ENCODE measurements at places on chromosomes 12 and 14.

DNA sequence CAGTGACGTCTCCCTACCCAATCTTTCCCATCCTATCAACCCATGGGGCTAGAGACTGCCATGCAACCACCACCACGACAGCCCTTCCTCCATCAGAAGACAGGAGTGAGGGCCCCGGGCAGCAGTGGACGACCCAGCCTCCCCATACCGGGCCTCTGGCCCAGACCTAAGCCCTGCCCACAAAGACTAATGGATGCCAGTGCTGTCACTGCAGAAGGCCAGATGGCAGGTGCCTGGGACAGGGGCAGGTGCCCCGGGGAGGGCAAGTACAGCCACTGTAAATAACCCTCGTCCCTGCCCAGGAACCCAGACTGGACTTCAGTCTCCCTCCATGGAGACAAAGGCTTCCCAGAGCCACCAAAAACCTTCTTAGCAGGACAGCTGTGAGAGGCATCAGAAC, 20.3 kb upstream of the HSPB8 start:
- no peak for DNase-seq

DNA sequence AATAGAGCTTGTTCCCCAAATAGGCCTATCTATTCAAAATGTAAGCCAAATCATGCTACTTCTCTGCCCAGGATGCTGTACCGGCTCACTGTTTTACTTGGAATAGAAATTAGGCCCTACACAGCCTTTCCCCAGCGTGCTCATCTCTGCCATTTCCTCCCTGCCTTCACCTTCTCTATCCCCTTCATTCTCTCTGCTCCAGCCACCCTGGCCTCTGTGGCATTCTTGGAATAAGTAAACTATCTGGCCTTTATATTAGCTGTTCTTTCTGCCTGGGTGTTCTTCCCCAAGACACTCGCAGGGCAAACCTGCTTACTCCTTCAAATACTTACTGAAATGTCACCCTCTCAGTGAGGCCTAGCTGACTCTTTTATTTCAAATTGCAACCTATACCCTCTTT, 30.9 kb upstream of the DYRK2 start:
- DNase-seq = no peak

GRCh38 chr12:780750-781379, 28.5 kb downstream of the WNK1 start:
- no peak for DNase-seq

GRCh38 chr14:100045642-100046344, 19.4 kb upstream of the EVL start:
- DNase-seq = no peak

GRCh38 chr14:63475761-63476160, 67.4 kb downstream of the PPP2R5E start:
- DNase-seq = no peak

DNA sequence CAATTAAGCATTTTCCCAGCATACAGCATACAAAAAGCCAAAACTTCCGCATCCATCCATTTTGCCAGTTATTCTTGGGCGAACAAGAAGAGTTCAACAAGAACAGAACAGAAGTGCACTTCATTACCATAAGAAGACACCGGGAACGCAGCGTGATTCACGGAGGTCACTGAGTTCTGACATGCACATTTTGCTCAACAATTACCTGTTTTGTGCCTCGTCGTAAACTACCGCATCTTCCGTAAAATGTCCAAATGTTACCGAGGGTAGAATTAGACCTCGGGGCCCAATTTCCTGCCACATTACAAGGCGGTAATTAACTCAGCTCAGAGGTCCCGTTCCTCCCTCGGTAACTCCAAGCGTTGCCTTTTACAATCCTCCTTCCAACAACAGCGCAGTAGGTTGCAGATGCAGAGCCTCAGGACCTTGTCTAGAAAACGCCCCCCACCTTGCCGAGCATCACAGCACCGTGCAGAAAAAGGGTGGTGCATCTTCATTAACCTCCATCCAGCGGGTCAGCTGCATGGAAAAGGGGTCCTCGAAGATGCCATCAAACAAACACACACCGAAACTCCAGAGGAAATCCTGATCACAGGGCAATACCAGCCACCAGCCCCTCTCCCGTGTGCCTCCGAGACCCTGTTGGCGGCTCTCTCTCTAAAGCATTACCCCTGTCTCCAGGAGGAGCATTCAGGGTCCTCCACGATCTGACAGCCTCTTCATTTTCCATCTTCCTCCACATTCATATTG, 125.2 kb downstream of the BCL11B start:
- DNase-seq = no peak

DNA sequence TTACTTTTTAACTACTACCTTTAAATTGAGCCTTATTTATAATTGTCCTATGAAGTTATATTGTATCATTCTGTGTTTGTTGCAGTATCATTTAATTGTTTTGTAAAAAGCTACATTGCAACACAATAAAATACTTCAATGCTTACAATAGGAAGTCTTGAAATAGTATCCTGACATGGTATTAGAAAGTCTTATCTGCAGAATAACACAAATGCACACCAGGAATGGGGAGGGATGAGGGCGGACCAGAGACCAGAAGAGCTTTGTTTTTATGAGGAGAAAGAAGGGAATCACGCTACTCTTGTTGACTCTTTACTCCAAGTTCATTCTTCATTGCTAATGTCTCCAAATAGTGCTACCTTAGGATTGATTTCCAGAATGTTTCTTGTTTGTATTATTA, 120.2 kb downstream of the MON2 start:
- no peak for DNase-seq

DNA sequence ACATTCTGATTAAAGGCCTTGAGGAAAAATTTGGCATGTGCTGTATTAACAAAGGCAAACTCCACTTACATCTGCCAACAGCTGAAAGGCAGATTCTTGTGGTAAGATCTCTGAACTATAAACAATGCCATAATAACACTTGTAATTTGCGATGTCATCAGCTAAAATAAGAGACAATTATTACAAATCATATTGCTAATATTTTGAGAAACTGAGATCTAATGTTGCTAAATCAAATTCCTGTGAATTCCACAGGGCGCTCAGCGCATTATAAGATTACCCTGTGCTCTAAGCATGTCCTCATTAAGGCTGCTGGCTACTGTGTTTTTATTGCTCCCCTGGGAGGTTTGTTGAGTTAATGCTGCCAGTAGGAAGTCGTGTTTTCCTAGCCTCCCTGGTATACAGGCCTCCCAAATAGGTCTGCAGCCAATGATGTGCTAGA, 244.8 kb downstream of the DACT1 start:
- peak; percentile 71 for DNase-seq

DNA sequence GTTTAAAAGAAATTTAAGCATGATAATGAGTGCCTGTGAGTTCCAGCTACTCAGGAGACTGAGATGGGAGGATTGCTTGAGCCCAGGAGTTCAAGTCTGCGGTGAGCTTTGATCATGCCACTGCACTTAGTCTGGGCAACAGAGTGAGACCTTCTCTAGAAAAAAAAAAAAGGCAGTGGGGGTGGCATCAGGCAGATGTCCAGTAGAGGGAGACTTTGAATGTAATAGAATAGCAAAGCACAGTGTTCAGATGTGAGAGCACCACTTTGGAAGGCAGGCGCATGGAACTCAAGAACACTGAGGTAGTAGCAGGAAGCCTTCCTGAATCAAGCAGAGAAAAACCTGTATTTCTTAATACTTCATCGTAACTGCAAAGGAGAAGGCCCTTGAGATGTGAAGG, 394.5 kb upstream of the GARIN6 start:
- DNase-seq = no peak

DNA sequence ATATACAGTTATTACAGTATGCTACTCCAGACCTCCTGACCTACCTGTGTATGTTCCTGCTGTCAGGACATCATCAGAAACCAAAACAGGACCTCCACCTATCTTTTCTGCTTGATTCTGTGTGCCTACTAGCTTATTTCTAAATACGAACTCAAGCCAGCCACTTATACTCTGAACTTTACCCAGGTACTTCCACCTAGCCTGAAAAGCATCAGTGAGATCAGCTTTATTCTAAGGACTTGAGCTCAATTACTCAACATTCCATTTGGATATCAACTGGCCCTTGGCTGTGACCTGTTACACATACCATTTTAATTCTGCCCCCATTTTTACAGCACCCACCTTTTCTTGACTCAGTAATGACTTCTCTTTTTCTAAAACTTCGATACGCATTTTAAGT, 29.2 kb downstream of the TRIP11 start:
- no peak for DNase-seq

- no peak for DNase-seq
These were observed 18.2 kb downstream of the VASH1 start for GRCh38 chr14:76779221-76780057.

- no peak for DNase-seq
These were observed 72.9 kb downstream of the DDX51 start for GRCh38 chr12:132071040-132071810.

DNA sequence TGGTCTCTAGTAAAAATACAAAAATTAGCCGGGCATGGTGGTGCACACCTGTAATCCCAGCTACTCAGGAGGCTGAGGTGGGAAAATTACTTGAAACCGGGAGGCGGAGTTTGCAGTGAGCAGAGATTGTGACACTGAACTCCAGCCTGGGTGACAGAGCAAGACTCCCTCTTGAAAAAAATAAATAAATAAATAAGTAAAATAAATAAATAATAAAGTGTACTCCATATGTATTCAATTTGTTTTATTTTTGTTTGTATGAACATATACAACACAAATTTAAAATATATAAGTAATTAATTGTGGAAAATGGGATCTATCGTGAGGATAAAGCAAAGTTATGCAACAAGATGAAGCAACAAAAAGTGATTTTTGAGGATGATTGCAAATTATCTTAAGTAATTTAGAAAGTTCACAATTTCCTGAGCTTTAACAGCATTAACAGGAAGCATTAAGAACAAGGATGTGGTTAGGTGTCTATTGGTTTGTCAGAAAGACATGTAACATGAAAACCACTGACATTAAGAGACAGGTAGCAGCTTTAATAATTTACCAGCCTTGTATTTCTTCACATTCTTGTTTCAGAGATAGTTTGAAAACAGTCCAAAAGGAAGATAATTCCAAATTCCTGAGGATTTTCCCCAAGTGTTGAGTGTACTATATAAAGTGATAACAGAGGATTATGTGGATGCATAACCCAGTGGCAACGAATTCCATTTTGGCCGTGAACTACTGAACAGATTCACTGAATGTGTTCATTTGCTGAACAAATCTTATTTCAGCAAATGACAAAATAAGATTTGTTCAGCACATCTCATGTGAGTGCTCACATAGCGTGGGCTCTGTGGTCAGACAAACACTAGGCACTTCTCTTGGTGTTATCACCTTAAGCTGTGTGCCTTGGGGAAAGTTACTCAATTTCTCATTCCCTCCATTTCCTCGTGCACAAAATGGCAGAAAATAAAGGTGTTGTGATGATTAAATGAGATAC, 68.6 kb upstream of the RESF1 start:
- no peak for DNase-seq

Data from DMS79 (cell line).